Fibroblast of the aortic adventitia (primary cell): ENCODE measurements at places on chromosomes 6 and 20. TPM values are rescaled to one million over a fixed set of nuclear protein-coding genes. Genes with fewer than 3 reads are reported as not detected.

HSPA12B gene
- 0.18 and 8.3 TPM in 2 replicates for total RNA-seq

POLR1H gene
- total RNA-seq = 11.0 and 18.3 TPM in 2 replicates

KIAA0408 gene
- 1.5 and 12.8 TPM in 2 replicates for total RNA-seq

MAS1 gene
- under 0.01 and 0.08 TPM in 2 replicates for total RNA-seq

FNDC1 gene
- total RNA-seq = 0.16 and 1.6 TPM in 2 replicates

TP53TG5 gene
- total RNA-seq = 0.09 TPM in 1 of 2 replicates, not detected in the other

C6orf163 gene
- 3.9 and 5.2 TPM in 2 replicates for total RNA-seq

CD93 gene
- 0.27 and 2.0 TPM in 2 replicates for total RNA-seq

PREP gene
- total RNA-seq = 9.0 and 18.1 TPM in 2 replicates

HAO1 gene
- not detected in 2 replicates for total RNA-seq
